Stimulated activated CD4-positive, alpha-beta T cell treated with anti-CD3 and anti-CD28 coated beads, TNF-alpha, amount 100 ng/mL, for 48 hours (primary cell): ENCODE measurements at places on chromosomes 6 and 20.

GRCh38 chr6:85936916-85937315, 294.2 kb upstream of the SYNCRIP start:
- DNase-seq, result no peak

DNA sequence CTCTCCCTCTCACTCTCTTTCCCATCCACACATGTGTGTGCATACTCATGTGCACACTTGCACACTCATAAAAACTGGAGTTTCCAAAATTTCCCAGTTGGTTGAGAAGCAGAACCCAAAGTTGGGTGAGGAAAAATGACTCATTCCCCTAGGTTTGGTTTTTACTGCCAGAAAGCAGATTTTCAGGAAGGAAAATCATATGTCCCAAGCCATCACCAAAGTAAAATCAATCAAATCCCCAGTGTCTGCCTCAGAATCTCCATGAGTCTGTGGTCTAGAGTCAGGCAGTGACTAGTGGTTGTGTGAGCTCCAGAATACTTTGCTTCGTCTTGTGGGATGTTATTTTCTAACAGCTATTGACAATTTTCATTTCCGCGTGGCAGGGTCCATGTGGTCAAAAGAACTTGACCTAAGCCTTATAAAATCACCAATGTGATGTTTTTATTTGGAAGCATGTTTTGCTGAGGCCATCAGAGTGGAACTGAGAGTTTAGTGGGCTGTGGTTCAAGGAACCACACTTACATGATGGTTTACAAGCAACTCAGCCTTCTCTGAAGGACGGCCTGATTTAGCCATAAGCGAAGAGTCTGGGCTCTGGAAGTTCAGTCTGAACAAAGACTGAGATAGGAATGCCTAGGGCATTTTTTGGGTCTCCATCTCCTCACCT, 81.9 kb upstream of the CCN6 start:
- no peak for DNase-seq

- no peak for DNase-seq
Measured at GRCh38 chr6:44508646-44509045, 121.1 kb downstream of the CDC5L start.

GRCh38 chr6:84696166-84696565, 68.2 kb downstream of the TBX18 start:
- DNase-seq, result no peak

DNA sequence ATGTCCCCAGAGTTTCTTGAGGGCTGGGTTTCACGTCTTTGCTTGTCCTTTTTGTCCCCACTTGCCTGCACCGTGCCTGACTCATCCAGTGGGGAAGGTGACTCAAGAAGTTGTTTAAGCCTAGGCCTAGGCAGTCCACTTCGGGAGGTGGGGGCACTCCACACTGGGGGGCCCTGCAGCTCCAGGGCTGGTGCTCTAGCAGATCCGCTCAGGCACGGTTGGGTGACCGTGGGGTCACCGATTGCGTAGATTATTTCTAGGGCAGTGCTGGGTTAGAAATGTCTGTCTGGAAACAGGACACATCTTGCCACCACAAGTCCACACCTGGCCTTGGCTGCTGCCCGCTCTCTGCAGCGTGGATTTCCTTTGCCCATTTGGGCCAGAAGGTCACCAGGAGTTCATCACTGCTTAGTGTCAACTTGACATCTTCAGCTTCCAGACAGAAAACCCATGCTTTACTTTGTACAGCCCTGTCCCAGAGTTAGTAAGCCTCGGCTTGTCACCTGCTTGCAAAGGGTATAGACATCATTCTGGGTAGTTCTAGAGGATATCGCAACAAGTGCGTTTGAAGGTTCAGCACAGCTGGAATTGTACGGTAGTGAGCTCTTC, 13.6 kb upstream of the C20orf144 start:
- DNase-seq, result no peak

GRCh38 chr6:154989448-154989847, 5.7 kb upstream of the TIAM2 start:
- no peak for DNase-seq

- no peak for DNase-seq
Measured at GRCh38 chr6:4463236-4463635, 313.0 kb upstream of the CDYL start.

DNA sequence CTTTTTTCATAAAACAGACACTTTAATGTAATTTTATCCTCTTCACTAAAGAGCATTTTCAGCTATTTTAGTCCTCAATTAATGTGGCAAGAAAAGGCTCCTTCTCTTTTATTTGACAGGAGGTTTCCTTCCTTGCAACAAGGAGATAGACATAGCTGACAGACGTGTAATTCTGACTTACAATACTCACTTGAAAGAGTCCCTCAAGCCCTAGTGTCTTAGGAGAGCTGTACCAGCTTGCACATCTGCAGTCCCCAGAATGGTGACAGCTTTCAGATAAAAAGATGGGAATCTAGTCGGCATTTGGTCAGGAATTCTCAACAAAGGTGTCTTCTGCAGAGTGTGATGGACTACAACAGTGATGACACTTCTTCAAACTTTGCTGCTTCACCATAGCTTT, 603.7 kb upstream of the PTCHD4 start:
- no peak for DNase-seq
